ACHN (cell line): ENCODE measurements at places on chromosomes 1 and 21.

DNA sequence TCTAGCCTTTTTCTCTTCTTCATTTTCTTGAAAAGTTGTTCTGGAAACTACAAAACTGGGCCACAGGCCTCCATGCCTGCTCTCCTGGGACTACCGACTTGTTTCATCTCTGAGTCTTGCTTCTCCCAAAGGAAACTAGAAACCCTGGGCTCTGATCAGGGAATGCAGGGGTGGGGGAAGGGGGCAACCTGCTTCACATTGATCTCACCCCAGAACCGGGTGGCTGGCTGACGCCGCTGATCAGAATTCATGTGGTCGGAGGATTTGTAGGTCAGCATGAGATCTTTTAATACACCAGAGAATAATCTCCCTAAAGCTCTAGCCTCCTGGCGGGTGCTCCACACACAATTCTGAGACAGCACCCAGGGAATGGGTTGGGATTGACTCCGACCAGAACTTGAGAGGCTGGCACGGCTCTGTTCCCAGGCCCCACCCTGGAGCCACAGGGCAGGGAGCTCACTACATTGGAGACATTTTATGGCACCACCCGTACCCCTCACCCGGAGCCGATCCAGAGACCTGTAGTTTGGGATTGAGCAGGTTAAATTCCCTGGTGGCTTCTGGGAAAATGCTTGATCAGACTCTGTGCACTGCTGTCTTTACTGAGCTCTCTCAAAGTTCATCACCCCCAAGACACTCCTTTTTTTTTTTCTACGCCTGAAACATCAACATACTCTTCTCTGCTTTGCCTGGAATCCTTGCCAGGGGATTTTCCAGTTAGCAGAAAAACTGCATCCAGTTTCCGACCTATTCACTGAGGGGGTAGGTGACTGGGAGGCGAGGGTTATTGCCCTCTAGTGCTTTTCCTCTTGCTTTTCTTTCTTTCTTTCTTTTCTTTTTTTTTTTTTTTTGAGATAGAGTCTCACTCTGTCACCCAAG lies 12.2 kb upstream of the ARHGEF10L start:
- no peak for DNase-seq

DNA sequence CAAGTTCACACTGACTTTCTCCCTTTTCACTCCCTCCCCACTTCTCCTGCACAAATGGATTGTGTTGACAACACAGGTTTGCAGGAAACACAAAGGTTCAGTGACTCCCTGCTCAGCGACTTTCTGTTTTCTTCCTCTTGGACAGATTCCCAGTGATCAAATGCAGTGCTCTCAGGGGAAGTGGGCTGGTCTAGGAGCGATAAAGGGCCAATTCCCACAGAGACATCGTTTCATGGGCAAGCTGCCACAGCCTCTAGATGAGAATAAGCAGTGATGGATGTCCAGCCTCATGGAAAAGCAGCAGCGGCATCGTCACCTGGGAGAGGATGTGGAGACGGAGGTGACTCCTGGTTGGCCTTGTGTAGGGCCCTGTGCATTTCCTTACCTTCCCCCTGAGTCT lies 30.6 kb downstream of the FYB2 start:
- no peak for DNase-seq

GRCh38 chr1:71593523-71593922 lies 512.7 kb upstream of the ZRANB2 start:
- DNase-seq, result peak; percentile 5

DNA sequence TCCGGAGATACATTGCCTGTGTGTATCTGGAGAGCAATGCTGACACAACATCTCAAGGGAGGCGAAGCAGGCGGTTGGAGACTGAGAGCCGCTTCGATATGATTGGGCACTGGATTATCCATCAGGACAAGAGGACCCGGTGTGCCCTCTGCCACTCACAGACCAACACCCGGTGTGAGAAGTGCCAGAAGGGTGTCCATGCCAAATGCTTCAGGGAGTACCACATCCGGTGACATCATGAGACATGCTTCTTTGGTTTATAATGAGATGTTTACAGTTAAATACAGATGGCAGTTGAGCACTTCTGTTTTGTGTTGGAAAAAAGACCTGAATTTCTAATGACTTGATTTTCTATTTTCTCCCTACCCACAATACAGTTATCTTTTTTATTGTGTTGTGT lies 12.1 kb downstream of the PGBD2 start:
- no peak for DNase-seq

DNA sequence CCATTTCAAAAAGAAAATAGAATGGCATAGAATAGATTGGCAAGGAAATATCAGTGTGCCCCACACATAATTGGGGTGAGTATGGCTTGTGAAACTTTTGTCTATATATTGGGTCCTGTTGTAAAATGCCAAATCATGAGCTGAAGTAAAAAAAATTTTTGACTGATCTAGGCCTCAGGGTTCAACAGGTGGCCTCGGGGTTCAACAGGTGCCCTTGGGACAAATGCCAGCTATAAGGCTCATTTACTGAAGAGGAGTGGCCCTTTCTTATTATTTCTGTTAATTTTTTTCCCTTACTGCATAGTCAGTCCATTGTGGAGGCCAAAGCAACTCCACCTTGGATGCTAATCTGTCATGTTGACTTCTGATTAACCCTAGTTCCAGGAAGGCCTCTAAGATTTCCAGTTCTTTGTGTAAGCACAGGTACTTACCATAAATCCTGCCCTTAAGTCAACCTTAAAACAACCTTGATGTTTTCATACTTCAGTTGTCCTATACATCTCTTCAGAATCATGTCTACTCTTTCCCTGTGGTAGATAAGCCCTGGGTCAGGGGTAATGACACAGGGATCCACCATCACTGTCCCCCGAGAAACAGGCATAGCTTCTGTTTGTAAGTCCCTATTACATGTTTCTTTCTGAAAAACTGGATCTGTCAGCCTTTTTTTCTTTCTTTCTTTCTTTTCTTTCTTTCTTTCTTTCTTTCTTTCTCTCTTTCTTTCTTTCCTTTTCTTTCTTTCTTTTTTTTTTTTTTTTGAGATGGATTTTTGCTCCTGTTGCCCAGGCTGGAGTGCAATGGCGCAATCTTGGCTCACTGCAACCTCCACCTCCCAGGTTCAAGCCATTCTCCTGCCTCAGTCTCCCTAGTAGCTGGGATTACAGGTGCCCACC lies 16.6 kb upstream of the KDF1 start:
- no peak for DNase-seq
